ENCODE measurements at places on chromosomes 7 and 10. TPM values are rescaled to one million over a fixed set of nuclear protein-coding genes. Genes with fewer than 3 reads are reported as not detected.

- DNase-seq = no peak
These were observed 249.3 kb downstream of the REEP3 start for GRCh38 chr10:63770523-63770922.

GRCh38 chr7:30771174-30771879 lies at the start of gene MINDY4:
Gene MINDY4 (plus strand): TSS chr7:30771417. CDS start chr7:30771494, 77 bp downstream.
- DNase-seq = peak; percentile 89

DEPP1 gene
- polyA plus RNA-seq = 37.9 TPM

DNA sequence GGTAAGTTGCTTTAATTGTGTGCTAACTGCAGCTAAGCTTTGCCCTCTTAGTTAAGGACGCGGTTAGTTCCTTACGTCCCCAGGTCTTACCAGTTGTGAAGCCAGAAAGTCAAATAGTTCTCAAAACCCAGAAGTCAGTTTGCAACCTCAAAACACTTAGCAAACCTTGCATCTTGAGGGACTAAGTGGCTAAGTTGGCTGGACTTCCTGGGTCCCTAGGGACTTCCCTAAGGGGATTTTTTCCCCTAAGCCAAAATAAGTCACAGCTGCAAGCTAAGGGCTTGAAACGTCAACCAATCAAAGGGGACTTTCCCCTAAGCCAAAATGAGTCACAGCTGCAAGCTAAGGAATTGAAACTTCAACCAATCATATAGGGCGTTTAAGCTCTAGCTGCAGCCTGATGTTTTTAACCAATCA lies 36.2 kb upstream of the HECW1 start:
- DNase-seq = no peak

- DNase-seq = peak; percentile 65
These were observed 650 bp downstream of the UBE2D1 start for GRCh38 chr10:58335306-58336005.

DNA sequence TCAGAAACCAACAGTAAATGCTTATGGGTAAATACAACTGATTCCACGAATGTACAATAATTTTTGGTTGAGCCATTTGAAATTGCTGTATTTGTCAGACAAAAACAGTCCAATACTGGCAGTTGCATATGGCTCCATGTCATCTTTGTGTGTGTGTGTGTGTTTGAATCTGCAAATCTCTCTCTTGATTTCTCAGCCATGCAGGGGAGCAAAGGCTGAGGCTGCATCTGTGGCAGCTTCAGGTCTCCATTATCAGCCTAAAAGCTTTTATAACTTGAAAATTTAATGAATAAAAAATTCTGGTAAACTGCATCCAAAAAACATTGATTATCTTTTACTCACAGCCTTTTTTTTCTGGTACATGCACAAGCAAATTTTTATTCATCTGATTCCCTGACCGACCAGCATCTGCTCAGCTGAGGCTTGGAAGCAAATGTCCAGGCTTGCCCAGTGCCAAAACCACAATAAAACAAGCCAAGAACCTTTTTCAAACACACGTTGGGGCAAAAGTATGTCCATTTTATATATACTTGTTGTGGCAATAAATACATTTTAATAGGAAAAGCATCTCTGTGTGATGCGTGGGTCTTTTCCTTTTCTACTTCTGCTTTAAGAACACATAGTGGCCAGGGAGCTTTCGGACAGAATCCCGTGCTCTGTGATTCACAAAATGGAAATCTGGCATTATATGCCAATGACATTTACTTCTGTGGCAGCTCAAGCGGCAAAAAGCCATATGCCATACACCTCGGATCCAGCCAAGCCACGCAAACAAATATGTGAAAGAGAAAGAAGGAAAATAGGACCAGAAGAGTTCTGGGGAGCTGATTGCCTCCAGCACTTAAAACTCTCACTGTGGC lies 275.6 kb upstream of the AOAH start:
- DNase-seq = no peak

DNA sequence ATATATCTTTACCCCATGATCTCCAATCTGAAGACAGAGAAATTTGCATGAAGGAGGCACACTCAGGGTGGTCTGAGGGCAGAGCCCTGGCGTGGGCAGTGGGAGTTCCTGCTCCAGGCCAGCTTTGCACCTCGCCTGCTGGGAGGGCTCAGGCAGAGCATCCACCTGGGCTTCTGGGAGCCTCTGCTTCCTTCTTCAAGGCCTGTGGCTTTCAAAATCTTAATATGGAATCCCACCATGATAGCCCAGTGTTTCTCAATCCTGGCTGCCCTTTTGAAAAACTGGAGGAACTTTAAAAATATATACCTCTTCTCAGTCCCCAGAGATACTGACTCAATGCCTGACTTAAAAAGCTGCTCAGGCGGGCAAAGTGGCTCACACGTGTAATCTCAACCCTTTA lies 36.7 kb upstream of the PSAP start:
- DNase-seq = no peak

LIPM gene
- polyA plus RNA-seq = not detected

COL1A2 gene
- polyA plus RNA-seq = 141 TPM

DNA sequence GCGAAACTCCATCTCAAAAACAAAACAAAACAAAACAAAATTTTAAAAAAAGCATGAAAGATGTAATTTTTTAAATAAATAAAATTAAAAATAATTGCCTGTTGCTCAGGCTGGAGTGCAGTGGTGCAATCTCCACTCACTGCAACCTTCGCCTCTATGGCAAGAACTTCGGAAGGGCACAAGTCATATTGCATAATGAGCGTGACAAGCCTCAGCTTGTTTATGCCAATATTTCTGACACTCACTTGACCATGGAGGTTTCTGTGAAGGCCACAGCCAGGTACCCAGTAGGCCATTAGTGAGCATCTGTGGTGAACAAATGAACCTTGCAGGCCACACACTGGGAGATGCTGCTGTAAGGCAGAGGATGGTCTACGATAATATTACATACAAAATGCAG lies 106.1 kb upstream of the KMT2C start:
- no peak for DNase-seq

All from heart left ventricle (tissue), 16 donors.